ENCODE measurements at places on chromosomes 12 and 14.
A peak's percentile ranks its signal among the peaks of the same experiment; 100 is the strongest.

DNA sequence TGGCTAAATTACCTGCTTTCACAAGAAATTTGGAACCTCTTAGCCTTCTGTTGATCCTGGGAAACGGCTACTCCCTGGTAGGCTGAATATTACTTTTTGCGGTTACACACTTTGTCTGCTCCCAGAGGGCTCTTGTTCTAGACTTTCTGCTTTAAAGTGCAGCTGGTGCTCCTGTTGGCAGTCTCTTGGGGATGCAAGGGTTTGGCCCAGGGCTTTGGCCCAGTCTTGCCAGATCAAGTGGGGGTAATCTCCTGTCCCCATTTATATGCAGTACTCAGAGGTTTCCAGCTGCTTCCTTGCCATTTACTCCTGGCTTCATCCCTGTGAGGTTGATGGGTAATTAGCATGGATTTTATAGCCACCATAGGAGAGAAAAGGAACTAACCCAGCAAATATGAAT is 558.2 kb upstream of the MIS18BP1 start:
- DNase-seq = no peak

GRCh38 chr12:57458665-57459054 is 925 bp upstream of the GLI1 start:
- no peak for DNase-seq

GRCh38 chr14:77838831-77839511 is 39.1 kb downstream of the ADCK1 start:
- no peak for DNase-seq

GRCh38 chr12:89016970-89017778 is 335.1 kb downstream of the DUSP6 start:
- no peak for DNase-seq

DNA sequence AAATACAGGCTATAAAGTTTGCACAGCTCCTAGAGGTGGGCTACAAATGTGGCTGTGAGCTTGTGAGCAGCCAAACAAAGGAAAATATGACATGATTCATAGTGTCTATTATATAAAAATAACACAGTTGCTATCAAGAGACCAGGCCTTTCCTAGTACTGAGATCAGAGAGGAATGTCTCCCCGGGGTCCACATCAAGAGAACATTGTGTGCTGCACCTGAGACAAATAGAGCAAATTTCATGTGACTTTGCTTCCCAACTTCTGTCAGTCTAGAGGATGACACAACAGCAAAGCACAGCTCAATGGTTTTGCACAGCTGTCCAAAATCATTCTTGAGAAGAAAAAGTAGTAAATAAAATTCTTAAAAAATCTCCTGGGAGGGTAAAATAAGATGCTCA is 297.5 kb upstream of the PRKD1 start:
- no peak for DNase-seq

- DNase-seq = no peak
Measured at GRCh38 chr14:64806862-64807495, 72.7 kb downstream of the SPTB start.

DNA sequence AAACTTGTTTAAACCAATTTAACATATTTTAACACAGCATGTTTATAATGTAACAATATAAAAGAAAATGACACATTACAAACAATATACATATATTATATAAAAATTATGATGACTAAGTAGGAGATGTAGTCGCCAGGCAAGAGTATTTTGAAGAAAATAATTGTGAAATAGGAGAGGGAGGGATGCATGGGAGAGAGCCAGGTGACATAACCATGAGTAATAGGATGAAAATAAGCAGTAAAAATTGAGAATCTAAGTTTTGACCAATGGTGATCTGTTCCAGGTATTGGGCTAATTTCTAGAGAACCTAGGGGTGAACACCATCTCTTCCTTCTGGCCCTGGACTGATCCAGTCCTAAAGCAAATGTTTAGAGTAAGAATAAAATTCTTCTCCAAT is 315.2 kb upstream of the G2E3 start:
- peak; percentile 2 for DNase-seq

- DNase-seq = no peak
Measured at GRCh38 chr12:90235642-90236041, 527.0 kb upstream of the ATP2B1 start.

GRCh38 chr12:132189378-132190011 is 45.2 kb downstream of the NOC4L start:
- DNase-seq = peak; percentile 14

DNA sequence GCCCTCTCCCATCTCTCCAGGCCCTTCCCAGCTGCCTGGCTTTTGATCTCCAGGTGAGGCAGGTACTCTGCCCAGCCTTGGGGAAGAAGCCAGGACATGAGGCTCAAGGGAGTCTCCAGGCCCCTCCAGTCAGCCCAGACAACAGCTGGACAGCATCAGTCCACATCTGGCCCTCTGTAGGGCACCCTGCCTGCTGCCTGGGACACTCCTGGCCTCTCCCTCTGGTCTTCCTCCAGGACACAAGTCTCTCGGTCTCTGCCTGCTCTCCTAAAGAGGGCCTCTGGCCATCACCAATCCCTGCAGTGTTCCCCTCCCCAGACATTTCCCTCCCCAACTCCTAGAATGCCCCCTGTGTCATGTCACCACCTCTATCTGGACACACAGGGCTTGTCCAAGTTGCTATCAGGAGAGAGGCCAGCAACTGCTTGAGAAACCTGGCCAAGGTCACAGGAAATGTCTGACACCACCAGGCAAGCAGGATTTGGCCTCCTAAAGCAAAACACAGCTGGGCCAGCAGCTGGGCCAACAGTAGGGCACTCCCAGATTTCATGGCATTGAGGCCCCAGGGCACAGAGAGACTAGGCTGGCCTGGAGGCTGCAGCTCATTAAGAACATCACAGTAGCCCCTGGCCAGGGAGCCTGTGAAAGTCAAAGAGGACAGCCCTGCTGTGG is 29.0 kb downstream of the LTBP2 start:
- DNase-seq = no peak

GRCh38 chr12:41576925-41577324 is 388.8 kb downstream of the PDZRN4 start:
- no peak for DNase-seq

- DNase-seq = no peak
Measured at GRCh38 chr12:124779161-124780141, 84.2 kb downstream of the SCARB1 start.

- DNase-seq = no peak
Measured at GRCh38 chr12:2609020-2609419, 185.8 kb upstream of the FKBP4 start.

- no peak for DNase-seq
Measured at GRCh38 chr12:131827961-131828534, at the start of gene MMP17. Gene MMP17, plus strand, starts transcription at chr12:131828393. Its CDS starts 102 bp downstream, at chr12:131828495.

- DNase-seq = no peak
Measured at GRCh38 chr14:91005716-91006115, 54.7 kb downstream of the RPS6KA5 start.

- peak; percentile 44 for DNase-seq
Measured at GRCh38 chr12:94779485-94779884, 129.1 kb upstream of the TMCC3 start.

- no peak for DNase-seq
Measured at GRCh38 chr14:29608861-29609260, 318.8 kb downstream of the PRKD1 start.

- no peak for DNase-seq
Measured at GRCh38 chr12:46936042-46936441, 110.2 kb upstream of the SLC38A4 start.

DNA sequence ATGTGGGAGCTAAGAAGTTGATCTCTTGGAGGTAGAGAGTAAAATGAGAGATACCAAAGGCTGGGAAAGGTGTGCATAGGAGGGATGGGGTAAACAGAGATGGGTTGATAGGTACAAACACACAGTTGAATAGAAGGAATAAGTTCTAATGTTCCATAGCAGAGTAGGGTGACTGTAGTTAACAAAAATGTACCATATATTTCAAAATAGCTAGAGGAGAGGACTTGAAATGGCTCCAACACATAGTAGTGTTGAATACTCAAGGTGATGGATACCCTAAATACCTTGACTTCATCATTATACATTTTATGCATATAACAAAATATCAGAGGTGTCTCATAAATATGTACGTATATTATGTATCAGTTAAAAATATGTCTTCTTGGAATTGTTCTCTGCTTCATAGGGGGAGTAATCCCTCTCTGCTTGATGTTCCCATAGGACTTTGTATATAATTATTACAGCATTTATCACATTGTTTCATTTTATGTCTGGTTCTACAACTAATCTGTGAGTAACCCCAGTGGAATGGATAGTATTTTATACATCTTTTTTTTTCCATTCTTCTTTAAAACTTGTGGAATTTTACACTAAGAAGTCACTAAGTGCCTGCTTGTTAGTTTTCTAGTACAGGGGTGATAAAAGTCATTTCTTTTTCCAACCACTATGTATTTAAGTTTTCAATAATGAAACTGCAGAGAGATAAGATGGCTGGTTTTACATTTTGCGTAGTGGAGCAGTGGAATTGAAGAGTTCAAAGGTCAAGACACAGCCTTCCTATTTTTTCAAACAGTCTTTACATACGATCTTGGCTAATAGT is 1940.0 kb upstream of the SEL1L start:
- no peak for DNase-seq
